Stimulated activated naive CD4-positive, alpha-beta T cell treated with Interleukin-2 at 50 U/mL for 16 hours (primary cell): ENCODE measurements at places on chromosomes 1 and 21.
A peak's percentile ranks its signal among the peaks of the same experiment; 100 is the strongest.

DNA sequence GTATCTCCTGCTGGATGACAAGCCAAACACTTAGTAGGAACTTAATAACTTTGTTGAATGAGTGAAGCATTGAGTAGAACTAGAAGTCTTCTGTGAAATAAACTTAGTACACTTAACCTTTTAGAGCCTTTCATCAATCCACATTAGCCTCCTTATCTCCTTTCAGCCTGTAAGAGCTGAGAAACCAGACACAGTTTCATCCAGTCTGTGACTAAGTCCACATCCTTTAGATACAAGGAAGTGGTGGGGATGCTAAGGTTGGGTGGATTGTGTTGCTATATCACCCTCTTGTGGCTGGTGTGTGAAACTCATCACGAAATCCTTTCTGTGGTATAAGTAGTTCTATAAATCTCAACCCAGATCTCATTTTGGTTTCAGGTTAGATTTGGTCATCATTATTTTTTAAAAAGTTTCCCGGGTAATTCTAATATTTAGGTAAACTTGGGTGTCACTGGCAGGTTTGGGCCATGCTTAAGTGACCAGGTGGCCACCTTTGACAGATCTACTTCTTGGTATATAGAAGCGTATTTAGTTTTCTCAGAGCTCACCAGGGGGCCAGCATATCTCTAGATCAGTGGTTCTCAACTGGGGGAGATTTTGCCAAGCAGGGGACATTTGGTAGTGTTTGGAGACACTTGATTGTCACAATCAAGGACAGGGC, 27.8 kb upstream of the CD84 start:
- DNase-seq: peak; percentile 42

GRCh38 chr1:192812420-192813209, 3.8 kb downstream of the RGS2 start:
- DNase-seq: no peak

DNA sequence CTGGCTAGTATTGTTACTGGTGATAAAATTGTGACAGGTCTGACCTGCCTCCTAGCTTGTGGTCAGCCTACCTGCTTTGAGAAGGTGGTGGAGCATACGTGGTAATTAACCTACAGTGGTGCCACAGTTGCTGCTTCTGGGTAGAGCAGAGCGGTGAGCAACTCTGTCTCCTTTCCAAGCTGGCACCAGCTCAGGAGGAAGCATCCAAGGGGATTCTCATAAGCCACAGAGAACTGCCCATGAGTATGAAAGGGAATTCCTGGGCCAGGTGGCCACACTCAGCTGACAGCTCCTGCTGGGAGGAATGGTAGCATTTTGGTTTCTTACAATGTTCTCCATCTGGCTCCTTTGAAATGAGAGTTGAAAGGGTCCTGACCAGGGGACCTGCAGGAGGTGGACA, 39.4 kb downstream of the ATP2B4 start:
- DNase-seq: no peak

- DNase-seq: peak; percentile 76
Measured at GRCh38 chr1:26744075-26744959, 43.4 kb upstream of the PIGV start.

DNA sequence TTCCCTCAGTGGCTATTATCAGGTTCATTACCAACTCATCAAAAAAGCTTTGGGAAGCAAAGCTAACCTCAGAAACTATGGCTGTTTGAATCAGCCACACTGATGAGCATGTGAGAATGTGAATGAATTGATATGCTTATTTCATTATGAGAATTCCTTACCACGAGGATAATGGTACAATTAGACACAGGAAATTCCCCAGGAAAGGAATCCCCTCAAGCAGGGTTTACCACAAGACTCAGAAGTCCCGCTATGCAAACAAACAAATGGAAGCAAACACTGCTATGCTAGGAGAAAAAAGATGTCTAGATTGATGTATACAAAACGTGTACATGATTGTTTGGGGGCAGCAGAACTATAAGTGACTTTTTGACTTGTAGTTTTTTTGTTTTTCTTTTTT, 205.0 kb downstream of the HMCN1 start:
- DNase-seq: no peak

- DNase-seq: no peak
Measured at GRCh38 chr1:29761159-29761928, 525.0 kb downstream of the PTPRU start.

- DNase-seq: no peak
Measured at GRCh38 chr1:247647864-247648263, 31.7 kb downstream of the OR13G1 start.

DNA sequence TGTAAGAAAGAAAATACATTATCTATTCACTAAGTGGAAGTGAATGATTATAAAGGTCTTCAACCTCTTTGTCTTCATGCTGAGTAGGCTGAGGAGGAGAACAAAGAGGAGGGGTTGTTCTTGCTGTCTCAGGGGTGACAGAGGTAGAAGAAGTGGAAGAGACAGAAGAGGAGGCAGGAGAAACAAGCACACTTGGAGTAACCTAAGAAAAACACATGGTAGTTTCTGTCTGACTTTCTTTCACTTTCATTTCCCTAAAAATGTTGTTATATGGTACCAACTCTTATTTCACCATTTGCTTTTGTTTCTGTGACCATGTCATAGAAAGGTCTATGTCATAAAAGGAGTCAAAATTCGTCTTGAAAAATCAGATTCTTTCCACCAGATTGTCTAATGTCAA, 696.6 kb upstream of the BRINP3 start:
- DNase-seq: no peak

GRCh38 chr1:192615055-192615454, 20.9 kb upstream of the RGS13 start:
- no peak for DNase-seq

- no peak for DNase-seq
Measured at GRCh38 chr1:11967028-11967547, 13.2 kb upstream of the MFN2 start.

GRCh38 chr1:15915991-15916390, 59.9 kb downstream of the ZBTB17 start:
- DNase-seq: no peak

GRCh38 chr1:220908757-220909156, 29.5 kb downstream of the HLX start:
- no peak for DNase-seq

DNA sequence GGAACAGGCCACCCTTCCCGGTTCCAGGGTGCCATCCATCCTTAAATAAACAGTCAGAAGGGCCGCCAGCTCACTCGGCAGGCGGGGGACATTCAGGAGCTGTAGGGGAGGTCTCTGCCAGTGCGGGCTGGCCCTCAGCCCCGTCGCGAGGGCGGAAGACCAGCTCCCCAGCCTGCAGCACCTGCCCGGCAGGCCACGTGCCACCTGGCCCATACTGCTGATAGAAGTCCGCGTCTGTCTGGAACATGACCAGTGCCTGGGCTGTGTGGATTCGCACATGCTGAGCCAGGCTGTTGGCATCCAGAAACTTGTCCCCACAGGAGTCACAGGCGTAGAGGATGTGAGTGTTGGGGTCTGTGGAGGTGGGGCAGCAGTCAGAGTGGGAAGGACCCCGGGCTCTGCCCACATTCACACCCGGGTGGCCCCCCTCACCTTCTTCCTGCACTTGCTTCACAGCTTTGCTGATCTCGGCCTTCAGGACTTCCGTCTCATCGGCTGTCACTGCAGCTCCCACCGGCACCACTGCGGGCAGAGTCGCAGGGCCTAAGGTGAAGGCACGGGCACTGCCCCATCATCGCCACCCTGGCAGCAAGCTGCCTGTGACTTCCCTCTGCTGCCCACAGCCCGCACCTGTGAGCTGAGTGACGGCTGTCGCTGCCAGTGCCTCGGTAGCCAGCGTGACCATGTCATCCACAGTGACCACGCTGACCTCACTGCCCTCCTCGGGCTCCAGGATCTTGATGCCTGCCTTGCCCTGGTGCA, 33.8 kb downstream of the ZBTB17 start:
- DNase-seq: no peak

- no peak for DNase-seq
Measured at GRCh38 chr21:45000637-45001133, 60.9 kb downstream of the SLX9 start.

DNA sequence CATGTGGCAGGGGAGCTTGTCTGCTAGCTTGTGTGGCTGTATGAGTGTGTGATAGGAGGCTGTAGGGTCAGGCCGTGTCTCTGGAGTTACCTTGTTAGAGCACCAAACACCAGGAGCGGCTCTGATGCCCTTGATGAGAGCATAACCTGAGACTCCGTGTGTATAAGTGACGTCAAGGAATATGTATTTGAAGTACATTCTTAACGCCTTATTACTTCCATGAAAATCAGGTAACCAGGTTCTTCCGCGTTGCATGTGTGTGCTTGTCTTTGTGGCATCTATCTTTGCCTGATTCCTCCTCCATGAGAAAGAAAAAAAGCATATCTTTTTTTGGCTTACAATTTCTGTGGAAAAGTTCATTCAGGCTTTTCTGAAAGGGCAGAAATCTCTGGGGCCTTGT, 4.6 kb downstream of the OLFML3 start:
- no peak for DNase-seq

GRCh38 chr1:235878082-235878811, 11.5 kb upstream of the LYST start:
- DNase-seq: no peak

- DNase-seq: no peak
Measured at GRCh38 chr1:60621368-60621851, 461.0 kb upstream of the NFIA start.
